AG04450 (cell line): ENCODE measurements at places on chromosomes 3 and 15. TPM values are rescaled to one million over a fixed set of nuclear protein-coding genes. Genes with fewer than 3 reads are reported as not detected.

GRCh38 chr15:26771578-26772153 lies 1.2 kb downstream of the GABRB3 start:
- DNase-seq: no peak

GRCh38 chr3:11570251-11570650 lies 73.5 kb downstream of the VGLL4 start:
- DNase-seq: no peak

DNA sequence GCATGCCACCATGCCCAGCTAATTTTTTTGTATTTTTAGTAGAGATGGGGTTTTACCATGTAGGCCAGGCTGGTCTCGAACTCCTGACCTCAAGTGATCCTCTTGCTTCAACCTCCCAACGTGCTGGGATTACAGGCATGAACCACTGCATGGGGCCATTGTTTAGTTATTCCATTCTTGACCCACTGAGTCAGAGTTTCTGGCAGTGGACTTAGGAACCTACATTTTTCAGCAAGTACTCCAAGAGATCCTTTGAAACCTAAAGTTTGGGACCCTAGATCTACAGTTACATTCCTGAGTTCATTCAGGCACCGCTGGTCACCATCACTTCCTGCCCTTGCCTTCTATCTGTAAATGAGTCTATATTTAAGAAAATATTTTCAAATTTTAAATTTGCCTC lies 1.4 kb upstream of the TNFSF10 start:
- DNase-seq: no peak

- DNase-seq: no peak
Measured at GRCh38 chr3:154967090-154967489, 113.0 kb upstream of the MME start.

- DNase-seq: no peak
Measured at GRCh38 chr3:196012481-196012880, 69.4 kb downstream of the TFRC start.

DNA sequence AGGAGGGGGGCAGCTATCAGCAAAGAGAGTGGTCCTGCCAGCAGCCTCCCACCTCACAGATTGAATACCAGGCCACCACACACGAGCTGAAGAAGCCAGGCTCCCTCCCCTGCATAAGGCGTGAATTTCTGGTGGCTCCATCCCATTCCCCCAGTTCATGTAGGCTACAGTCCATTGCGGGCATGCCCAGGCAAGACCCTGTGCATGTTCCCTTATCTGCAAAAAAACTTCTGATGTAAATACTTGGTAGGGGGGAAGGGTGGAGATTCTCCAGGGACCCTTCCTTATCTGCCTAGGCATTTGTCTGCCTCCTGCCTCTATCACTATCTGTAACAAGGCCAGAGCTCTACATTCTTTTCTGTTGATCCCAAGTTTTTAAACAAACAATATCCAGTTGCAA lies 27.6 kb upstream of the UBP1 start:
- no peak for DNase-seq

Gene PYDC2
- not detected in 2 replicates for polyA plus RNA-seq

Gene PRR23B
- not detected in 2 replicates for polyA plus RNA-seq
